ENCODE measurements at places on chromosomes 3 and 15. TPM values are rescaled to one million over a fixed set of nuclear protein-coding genes. Genes with fewer than 3 reads are reported as not detected.
A peak's percentile ranks its signal among the peaks of the same experiment; 100 is the strongest.

GRCh38 chr3:184716622-184717398 lies 4.9 kb upstream of the MAGEF1 start:
- H3K27me3 ChIP-seq: no peaks in the 10 kb centered on the region
- no peak for DNase-seq
- H3K4me1 ChIP-seq: peaks cover 6% of the 10 kb centered on the region
- no peak overlapping the region for H3K4me3 ChIP-seq

DNA sequence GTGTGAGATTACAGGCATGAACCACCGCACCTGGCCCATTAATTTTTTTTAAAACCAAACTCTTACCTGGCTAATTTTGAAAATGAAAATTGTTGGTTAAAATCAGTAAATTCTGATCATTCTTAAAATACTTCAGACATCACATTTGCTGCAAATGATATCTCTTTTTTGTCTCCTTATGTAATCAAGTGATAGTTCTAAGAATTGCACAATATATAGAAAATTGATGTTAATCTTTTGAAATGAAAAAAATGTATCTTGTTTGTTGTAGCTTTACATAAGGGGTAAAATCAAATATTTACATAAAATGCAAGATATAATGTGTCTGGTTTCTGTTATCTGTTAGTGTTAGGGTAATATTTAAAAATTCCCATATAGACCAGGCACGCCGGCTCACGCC lies 5.0 kb downstream of the GTPBP8 start:
- peaks cover 5% of the 10 kb centered on the region for H3K4me1 ChIP-seq
- no peak for DNase-seq
- peaks cover 34% of the 10 kb centered on the region for H3K36me3 ChIP-seq
- H3K27ac ChIP-seq: no peak overlapping the region
- no peaks in the 10 kb centered on the region for H3K27me3 ChIP-seq

DNA sequence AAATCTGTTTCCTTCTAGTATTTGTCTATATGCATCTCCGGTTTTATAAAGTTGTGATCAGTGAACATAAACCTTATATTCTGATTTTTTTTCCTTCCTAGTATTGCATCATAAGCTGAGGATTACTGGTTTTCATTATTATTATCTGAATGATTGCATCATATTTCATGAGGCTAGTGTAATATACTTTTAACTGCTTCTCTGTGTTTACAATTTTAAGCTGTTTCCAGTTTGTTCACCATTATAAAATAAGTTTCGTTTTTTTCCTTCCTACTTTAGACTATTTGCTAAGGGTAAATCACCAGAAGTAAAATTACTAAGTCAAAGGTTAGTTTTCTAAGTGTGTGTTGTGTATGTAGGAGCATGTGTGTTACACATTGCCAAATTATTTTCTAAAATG lies 20.2 kb downstream of the SEMA6D start:
- H3K4me1 ChIP-seq: no peaks in the 10 kb centered on the region
- H3K27me3 ChIP-seq: no peaks in the 10 kb centered on the region
- no peak for DNase-seq
- no peak overlapping the region for H3K4me3 ChIP-seq
- H3K36me3 ChIP-seq: no peaks in the 10 kb centered on the region

DNA sequence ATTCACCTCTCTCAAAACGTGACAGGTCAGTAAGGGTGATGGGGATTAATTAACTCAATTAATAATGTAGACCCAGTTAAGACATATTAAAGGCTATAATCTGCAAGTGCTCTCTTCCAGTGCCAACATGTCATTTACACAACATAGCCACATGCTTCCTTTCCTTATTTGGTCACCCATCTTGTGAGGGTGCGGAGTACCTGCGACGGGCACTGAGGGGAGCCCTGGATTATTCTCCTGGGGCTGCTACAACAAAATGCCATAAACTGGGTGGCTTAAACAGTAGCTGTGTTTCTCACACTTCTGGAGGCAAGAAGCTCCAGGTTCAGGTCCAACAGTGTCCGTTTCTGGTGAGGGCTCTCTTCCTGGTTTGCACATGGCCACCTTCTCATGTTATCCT lies 157.4 kb upstream of the LRTM1 start:
- H3K4me3 ChIP-seq: no peak overlapping the region
- DNase-seq: no peak
- H3K27me3 ChIP-seq: no peaks in the 10 kb centered on the region
- no peaks in the 10 kb centered on the region for H3K4me1 ChIP-seq
- H3K36me3 ChIP-seq: no peaks in the 10 kb centered on the region

GRCh38 chr3:12935023-12935860 lies 93.9 kb upstream of the RPL32 start:
- no peaks in the 10 kb centered on the region for H3K27me3 ChIP-seq
- DNase-seq: no peak
- no peak overlapping the region for H3K27ac ChIP-seq

GRCh38 chr3:135779024-135779423 lies 186.5 kb upstream of the PPP2R3A start:
- no peaks in the 10 kb centered on the region for H3K36me3 ChIP-seq
- no peak overlapping the region for H3K27ac ChIP-seq
- H3K27me3 ChIP-seq: no peaks in the 10 kb centered on the region
- no peak overlapping the region for H3K4me3 ChIP-seq
- H3K4me1 ChIP-seq: no peaks in the 10 kb centered on the region

DNA sequence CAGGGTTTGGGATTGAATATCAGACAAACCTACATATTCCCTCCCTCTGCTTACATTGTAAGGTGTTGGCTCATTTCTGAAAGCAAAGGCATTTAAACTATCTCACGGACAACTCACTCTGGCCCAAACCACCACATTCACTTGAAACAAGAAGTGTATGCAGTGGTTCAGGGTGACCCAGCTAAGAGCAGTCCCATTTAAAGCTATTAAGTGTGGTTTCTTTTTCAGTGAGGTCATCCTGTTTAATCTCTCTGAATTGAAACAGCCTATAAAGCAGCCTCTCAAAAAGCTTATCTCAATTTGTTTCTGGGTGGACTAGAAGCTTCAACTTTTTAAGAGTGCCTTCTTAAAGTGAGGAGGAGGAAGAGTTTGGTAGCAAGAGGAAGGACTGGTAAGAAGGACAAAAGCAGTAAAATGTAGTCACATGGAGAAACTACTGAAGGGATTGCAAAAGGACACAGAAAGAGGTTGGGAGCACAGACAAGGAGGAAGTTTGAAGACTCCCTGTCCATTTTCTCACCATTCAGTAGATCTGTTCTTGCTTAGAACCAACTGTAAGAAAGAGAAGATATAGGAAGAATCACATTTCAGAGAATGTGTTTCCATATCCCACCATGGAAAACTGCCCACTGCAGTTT lies 151.6 kb downstream of the TMCO5A start:
- H3K27ac ChIP-seq: no peak overlapping the region
- H3K27me3 ChIP-seq: no peaks in the 10 kb centered on the region
- no peak overlapping the region for H3K4me3 ChIP-seq
- H3K36me3 ChIP-seq: no peaks in the 10 kb centered on the region

DNA sequence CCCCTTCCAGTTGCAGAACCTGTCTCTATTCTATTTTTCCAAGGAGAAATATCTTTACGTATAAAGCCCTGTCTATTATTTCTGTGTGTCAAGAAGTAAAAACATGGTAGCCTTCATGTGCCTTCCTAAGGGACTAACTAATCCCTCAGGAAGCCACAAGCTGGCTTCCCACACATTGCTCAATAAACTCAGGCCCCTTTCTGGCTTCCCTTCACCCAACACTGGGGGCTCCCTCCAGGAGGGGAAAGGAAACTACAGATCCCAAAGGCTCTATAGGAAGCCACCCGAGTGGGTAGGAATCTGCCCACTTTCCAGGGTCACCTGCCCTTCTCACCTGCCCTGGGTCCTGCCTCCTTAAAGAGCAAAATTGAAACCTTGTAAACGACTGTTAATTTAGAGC lies 4.6 kb downstream of the TLE3 start:
- H3K27me3 ChIP-seq: peaks cover 8% of the 10 kb centered on the region
- H3K4me3 ChIP-seq: no peak overlapping the region
- peaks cover 15% of the 10 kb centered on the region for H3K36me3 ChIP-seq
- no peak for DNase-seq
- no peak overlapping the region for H3K27ac ChIP-seq

DNA sequence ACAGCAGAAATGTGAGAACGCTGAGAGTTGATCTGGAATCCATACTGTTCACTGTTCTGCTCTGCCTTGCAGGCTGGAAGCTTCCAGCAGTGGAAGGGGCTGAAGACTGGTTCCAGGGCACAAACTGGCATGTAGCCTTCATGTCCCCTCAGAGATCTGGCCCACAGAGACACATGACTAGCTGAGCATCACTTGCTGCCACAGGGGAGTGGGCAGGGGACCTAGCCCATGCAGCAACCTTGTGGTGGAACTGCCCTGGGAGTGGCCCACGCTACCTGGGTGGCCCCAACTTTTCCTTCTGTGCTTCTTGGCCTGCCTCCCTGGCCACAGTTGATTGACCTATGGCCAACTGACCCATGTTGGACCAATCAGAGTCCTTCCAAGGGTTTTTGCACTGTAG lies 98.1 kb downstream of the TPRA1 start:
- no peak overlapping the region for H3K27ac ChIP-seq
- no peak for DNase-seq
- no peaks in the 10 kb centered on the region for H3K27me3 ChIP-seq
- H3K4me1 ChIP-seq: no peaks in the 10 kb centered on the region

DNA sequence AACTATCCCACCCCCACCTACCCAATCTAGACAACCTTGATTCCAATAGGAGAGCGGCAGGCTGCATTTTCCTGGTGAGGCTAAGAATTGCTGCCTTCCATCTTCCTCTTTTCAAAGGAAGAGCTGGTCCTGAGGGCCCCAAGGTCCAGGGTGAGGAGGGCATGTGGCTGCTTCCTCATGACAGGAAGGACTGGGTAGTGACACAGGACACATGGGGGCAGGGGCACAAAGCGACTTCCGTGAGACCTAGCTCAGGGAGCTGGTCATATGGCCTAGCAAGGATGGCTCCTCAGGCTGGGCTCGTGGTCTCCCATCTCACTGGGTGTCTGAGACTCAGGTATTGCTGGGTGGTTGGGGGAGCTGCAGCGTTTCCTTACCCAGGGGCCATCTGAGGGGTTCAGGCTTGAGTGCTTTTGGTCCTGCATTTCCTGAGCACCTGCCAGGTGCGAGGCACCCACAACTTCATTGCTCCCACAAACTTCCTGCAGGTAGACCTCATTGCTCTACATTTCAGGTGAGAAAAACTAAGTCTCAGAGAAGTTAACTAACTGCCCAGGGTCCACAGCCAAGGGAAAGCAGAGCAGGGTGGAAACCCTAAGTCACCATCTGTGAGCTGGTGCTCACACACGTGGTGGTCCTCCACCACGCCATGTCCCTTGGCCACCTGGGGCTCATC lies 160.0 kb upstream of the TLE3 start:
- H3K36me3 ChIP-seq: no peaks in the 10 kb centered on the region
- no peaks in the 10 kb centered on the region for H3K27me3 ChIP-seq
- no peak overlapping the region for H3K27ac ChIP-seq
- no peak overlapping the region for H3K4me3 ChIP-seq

GRCh38 chr15:97189162-97189780 lies 771.2 kb upstream of the ARRDC4 start:
- no peaks in the 10 kb centered on the region for H3K36me3 ChIP-seq
- no peak for DNase-seq
- no peak overlapping the region for H3K27ac ChIP-seq
- H3K4me1 ChIP-seq: no peaks in the 10 kb centered on the region
- H3K4me3 ChIP-seq: no peak overlapping the region

DNA sequence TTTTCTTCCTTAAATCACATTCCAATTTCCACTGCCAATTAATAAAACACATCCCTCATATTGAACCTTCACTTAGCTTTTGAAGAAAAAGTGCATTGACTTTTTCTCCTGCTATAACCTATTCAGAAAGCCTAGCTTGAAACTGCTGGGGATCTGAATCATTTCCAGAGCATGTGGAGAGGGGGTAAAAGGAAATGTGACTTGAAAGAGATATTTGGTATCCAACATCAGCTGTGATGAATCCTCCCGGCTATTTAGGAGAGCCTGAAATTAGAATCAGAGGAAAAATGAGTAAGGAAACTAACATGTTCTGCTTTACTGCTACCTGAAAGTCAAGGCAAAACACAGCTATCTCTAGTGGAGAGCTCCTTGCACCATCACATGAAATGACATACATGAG lies 2.6 kb upstream of the GNB5 start:
- H3K4me3 ChIP-seq: no peak overlapping the region
- no peak for DNase-seq
- H3K4me1 ChIP-seq: no peaks in the 10 kb centered on the region
- no peak overlapping the region for H3K27ac ChIP-seq
- H3K36me3 ChIP-seq: no peaks in the 10 kb centered on the region

- H3K4me1 ChIP-seq: peaks cover 12% of the 10 kb centered on the region
- no peak for DNase-seq
- no peak overlapping the region for H3K4me3 ChIP-seq
- no peak overlapping the region for H3K27ac ChIP-seq
- H3K27me3 ChIP-seq: no peaks in the 10 kb centered on the region
- H3K36me3 ChIP-seq: no peaks in the 10 kb centered on the region
Observed at GRCh38 chr3:183287301-183287971, 34.4 kb downstream of the B3GNT5 start.

DNA sequence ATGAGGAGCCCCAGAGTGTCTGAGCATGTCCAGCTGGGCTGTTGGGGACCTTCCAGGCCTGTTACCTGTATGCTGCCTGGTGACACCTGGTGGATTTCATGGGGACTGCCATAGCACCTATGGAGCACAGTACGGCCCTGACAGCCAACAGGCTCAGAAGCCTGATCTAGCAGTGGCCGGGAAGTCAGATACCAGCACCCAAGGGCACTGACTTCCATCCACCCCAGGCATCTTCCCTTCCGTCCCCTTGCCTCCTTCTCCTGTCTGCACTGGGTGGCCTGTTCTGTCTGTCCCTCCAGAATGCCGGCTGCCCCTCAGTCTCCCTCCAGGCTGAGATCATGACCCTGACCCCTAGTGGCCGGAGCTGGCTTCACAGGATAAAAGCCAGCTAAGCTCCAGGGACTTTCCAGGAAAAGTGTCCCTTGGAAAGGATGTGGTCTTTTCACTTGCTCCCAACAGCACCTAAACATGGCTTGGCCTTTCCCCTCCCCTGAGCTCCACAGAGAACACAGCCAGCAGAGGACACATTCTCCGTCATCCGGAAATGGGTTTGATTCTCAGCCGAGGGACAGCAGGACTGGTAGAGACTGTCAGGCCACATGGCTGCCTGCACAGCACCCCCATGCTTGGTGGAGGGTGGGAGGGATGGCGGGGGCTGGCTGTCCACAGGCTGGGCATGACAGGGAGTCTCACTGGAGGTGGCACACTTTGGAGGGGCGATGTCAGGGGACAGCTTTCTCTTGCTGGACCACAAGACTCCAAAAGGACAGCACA lies 9.5 kb downstream of the RPS17 start:
- no peak overlapping the region for H3K27ac ChIP-seq
- H3K4me3 ChIP-seq: no peak overlapping the region
- peaks cover 7% of the 10 kb centered on the region for H3K4me1 ChIP-seq
- peak; percentile 65 for DNase-seq

Gene NEO1
- total RNA-seq: 19.0 TPM

Gene CCR9
- not detected for total RNA-seq

Gene ARHGAP31
- total RNA-seq: 8.4 TPM

Gene SLC24A5
- not detected for total RNA-seq

Gene GNAT1
- total RNA-seq: not detected

Gene ANKUB1
- not detected for total RNA-seq

Gene MIX23
- total RNA-seq: 14.1 TPM

Gene DCUN1D1
- 51.7 TPM for total RNA-seq

Gene DUOX1
- total RNA-seq: not detected

Data from natural killer cell (primary cell).